Gastrocnemius medialis (tissue), 4 donors: ENCODE measurements at places on chromosomes 2 and 18. TPM values are rescaled to one million over a fixed set of nuclear protein-coding genes. Genes with fewer than 3 reads are reported as not detected.

Gene NPAS2
- 47.0 TPM for total RNA-seq

Gene FAM228B
- 4.4 TPM for total RNA-seq

Gene SATB2
- 5.7 TPM for total RNA-seq

Gene TEX44
- total RNA-seq: not detected

Gene PLEKHH2
- 1.4 TPM for total RNA-seq

Gene CYTIP
- 1.9 TPM for total RNA-seq

Gene POTEI
- not detected for total RNA-seq

Gene STPG4
- total RNA-seq: not detected

DNA sequence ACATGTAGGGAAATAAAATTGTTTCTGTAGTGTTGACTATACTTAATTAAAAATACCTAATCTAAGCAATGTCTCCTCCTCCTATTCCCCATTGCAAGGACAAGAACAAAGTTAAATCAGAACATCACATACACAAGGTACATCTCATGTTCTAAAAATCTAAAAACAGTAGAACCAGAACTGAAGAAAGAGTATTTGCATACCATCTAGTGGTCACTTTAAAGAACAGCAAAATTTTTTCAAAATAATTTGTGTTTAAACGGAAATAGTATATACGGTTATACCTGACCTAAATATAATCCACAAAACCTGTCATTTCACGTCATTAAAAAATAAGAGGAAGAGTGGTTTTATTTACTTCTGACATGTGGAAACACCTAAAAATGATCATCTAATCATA, 294.3 kb upstream of the KCNH7 start:
- H3K27ac ChIP-seq: no peak overlapping the region
- no peaks in the 10 kb centered on the region for H3K4me1 ChIP-seq
- H3K4me3 ChIP-seq: no peak overlapping the region
- H3K27me3 ChIP-seq: no peaks in the 10 kb centered on the region

- H3K4me3 ChIP-seq: no peak overlapping the region
- DNase-seq: no peak
These were observed 15.0 kb upstream of the MAT2A start for GRCh38 chr2:85523903-85524335.

DNA sequence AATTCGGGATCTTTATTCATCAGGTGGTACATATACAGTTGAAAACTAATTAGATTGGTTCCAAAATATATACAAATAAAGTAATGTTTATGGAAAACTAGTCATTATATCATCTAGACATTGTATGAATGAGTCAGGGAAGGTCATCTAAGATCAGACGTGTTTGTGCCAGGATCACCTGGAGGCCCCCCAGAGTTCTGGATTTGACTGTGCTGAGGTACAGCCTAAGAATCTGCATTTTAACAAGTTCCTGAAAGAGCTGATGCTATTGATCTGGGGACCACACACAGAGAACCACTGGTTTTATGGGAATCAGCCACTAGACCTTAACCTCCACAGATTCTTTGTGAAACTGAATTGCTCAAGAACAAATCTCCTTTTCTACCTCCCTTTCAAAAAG, 43.2 kb downstream of the PARD6G start:
- H3K27ac ChIP-seq: no peak overlapping the region
- no peaks in the 10 kb centered on the region for H3K36me3 ChIP-seq

GRCh38 chr2:69278366-69278765, 108.7 kb downstream of the GFPT1 start:
- DNase-seq: no peak
- no peak overlapping the region for H3K27ac ChIP-seq
- H3K4me1 ChIP-seq: no peaks in the 10 kb centered on the region
- no peak overlapping the region for H3K4me3 ChIP-seq
- H3K27me3 ChIP-seq: no peaks in the 10 kb centered on the region

DNA sequence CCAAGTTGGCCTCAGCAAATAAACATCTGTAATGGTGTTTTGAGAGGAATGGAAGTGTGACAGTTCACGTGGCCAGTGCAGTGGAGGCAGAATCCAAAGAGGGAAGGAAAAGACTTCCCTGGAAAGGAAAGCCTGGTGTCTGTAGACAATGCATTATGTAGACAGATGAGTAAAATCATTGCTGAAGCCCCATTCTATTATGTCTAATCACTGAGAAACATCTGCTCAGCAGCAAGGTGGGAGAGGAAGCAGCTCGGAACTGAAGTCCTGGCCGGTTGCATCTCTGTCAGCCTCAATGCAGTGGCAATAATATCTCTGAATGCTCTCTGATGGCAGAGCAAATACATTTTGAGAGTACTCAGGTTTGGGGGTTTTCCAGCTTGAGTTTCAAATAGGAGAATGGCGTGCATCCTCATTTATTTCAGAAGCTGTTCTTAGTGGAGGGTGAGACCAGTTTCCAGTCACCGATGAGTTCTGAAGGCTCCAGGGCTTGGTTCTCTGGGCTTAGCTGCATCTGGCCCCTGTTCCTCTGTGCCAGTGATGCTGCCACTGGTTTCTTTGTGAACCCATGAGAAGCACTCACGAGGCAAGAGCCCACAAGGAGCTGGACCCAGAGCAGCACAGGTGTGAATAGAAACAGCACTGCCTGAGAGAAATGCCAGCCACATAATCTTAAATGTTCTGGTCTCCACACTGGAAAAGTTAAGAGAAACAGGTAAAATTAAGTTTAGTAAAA, 63.3 kb downstream of the RPIA start:
- no peaks in the 10 kb centered on the region for H3K27me3 ChIP-seq
- H3K36me3 ChIP-seq: peaks cover 19% of the 10 kb centered on the region
- H3K27ac ChIP-seq: no peak overlapping the region
- peaks cover 8% of the 10 kb centered on the region for H3K4me1 ChIP-seq
- no peak overlapping the region for H3K4me3 ChIP-seq
- DNase-seq: no peak

GRCh38 chr2:45918463-45919159, 267.1 kb downstream of the PRKCE start:
- H3K36me3 ChIP-seq: no peaks in the 10 kb centered on the region
- H3K4me1 ChIP-seq: peaks cover 13% of the 10 kb centered on the region
- no peak overlapping the region for H3K4me3 ChIP-seq
- DNase-seq: no peak
- H3K27me3 ChIP-seq: no peaks in the 10 kb centered on the region

DNA sequence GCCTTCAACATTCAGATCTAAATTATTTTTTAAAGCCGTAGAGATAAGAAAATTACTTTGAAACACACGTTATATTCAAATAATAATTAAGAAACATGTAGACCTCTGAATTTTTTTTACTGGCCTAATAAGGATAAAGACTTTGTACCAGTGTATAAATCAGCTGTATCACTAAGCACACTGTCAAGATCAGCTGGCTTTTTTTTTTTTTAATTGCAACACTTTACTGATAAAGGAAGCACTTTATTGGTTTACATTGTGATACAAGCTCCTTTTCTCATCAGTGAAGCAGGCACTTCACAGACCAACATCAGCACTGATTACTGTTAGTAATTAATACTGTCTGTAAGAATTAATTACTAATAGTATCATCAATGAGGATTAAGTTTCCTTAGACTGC, 88.5 kb downstream of the RBBP8 start:
- H3K27me3 ChIP-seq: no peaks in the 10 kb centered on the region
- no peak for DNase-seq
- H3K4me3 ChIP-seq: no peak overlapping the region
- H3K4me1 ChIP-seq: no peaks in the 10 kb centered on the region

GRCh38 chr2:52054824-52055223, 1022.9 kb upstream of the NRXN1 start:
- H3K27ac ChIP-seq: no peak overlapping the region
- H3K36me3 ChIP-seq: no peaks in the 10 kb centered on the region
- H3K4me1 ChIP-seq: no peaks in the 10 kb centered on the region
- no peak overlapping the region for H3K4me3 ChIP-seq
- DNase-seq: no peak

DNA sequence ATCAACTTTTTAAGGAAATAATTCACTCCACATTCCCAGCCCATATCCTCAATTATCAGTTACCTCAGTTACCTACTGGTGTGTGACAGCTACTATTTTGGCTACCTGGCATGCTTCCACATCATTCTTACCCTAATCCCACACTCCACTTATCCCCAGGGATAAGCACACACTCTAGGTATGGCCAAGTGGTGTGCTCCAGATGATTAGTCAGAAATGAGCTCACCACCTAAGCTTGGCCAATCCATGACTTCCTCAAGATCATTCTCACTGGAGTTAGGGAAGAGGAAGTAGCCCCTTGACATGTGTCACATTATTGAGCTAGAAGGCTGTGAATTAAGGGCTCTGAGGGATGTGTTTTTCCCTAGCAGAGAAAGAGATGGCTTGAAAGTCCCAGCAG, 20.9 kb upstream of the SMAD4 start:
- peaks cover 3% of the 10 kb centered on the region for H3K4me1 ChIP-seq
- no peak overlapping the region for H3K27ac ChIP-seq
- H3K36me3 ChIP-seq: no peaks in the 10 kb centered on the region
- H3K4me3 ChIP-seq: no peak overlapping the region

GRCh38 chr2:161746891-161747535, 122.8 kb downstream of the SLC4A10 start:
- H3K27me3 ChIP-seq: no peaks in the 10 kb centered on the region
- no peaks in the 10 kb centered on the region for H3K4me1 ChIP-seq
- H3K27ac ChIP-seq: no peak overlapping the region
- DNase-seq: no peak
- no peaks in the 10 kb centered on the region for H3K36me3 ChIP-seq
- H3K4me3 ChIP-seq: no peak overlapping the region

GRCh38 chr2:40102447-40102846, 323.4 kb upstream of the THUMPD2 start:
- no peaks in the 10 kb centered on the region for H3K4me1 ChIP-seq
- H3K27me3 ChIP-seq: no peaks in the 10 kb centered on the region
- DNase-seq: no peak
- H3K36me3 ChIP-seq: no peaks in the 10 kb centered on the region

DNA sequence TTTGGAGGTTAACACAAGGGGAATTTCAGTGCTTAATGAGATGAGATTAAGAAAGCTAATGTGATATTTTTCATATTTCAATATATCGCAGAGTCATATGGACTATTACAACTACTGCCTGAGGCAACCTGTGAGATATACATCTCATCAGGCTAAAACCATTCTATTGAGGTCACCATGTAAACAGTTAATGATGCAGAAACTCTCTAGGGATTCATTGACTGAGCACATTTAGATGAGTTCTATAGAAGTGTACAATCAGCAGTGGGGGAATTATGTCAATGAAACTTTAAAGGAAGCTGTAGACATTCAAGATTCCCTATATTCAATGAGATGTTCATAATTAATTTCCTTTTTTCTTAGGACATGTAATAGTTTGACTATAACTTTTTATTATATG, 687.4 kb upstream of the SYT4 start:
- no peaks in the 10 kb centered on the region for H3K36me3 ChIP-seq
- no peak overlapping the region for H3K27ac ChIP-seq
- DNase-seq: no peak
- no peaks in the 10 kb centered on the region for H3K4me1 ChIP-seq
- H3K4me3 ChIP-seq: no peak overlapping the region

- peaks cover 14% of the 10 kb centered on the region for H3K27me3 ChIP-seq
- DNase-seq: no peak
- H3K36me3 ChIP-seq: no peaks in the 10 kb centered on the region
- peak within 1 kb of the TSS; percentile 78 for H3K4me3 ChIP-seq
These were observed at the start of gene ZBTB7C for GRCh38 chr18:48408727-48409590. Gene ZBTB7C, minus strand, starts transcription at chr18:48409383.

GRCh38 chr2:149661844-149662243, 74.3 kb upstream of the MMADHC start:
- no peak overlapping the region for H3K4me3 ChIP-seq
- H3K36me3 ChIP-seq: no peaks in the 10 kb centered on the region
- H3K27me3 ChIP-seq: no peaks in the 10 kb centered on the region
- H3K27ac ChIP-seq: no peak overlapping the region
- no peak for DNase-seq

GRCh38 chr2:171018522-171018921, 89.5 kb downstream of the GORASP2 start:
- no peaks in the 10 kb centered on the region for H3K36me3 ChIP-seq
- no peak overlapping the region for H3K27ac ChIP-seq
- H3K4me1 ChIP-seq: no peaks in the 10 kb centered on the region
- no peak for DNase-seq

GRCh38 chr2:219656526-219656925, 29.1 kb downstream of the SLC4A3 start:
- no peak overlapping the region for H3K27ac ChIP-seq
- H3K36me3 ChIP-seq: no peaks in the 10 kb centered on the region
- no peaks in the 10 kb centered on the region for H3K27me3 ChIP-seq
- H3K4me3 ChIP-seq: no peak overlapping the region
- no peaks in the 10 kb centered on the region for H3K4me1 ChIP-seq
- DNase-seq: no peak
